Stimulated activated CD8-positive, alpha-beta memory T cell treated with anti-CD3 and anti-CD28 coated beads, Interleukin-4, amount 100 ng/mL, for 1 hour (primary cell): ENCODE measurements at places on chromosomes 4 and X.

DNA sequence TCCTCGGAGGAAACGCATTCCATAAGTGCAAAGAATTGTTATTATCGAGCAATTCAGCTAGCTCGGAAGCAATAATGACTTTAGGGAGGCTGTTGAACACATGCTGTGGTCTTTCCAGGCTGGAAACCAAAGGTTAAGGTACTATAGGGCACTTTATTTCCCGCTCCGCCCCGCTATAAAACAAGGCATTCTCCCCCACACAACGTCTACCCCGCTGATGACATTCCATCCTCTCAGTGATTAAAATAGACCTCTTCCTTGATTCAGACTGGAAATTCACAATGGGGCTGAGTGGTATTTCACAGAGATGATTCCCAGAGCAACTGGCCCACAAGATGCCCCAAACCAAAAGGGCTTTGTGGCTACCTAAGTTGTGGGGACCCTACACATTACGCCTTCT is 196.4 kb downstream of the STIM2 start:
- DNase-seq, result no peak

DNA sequence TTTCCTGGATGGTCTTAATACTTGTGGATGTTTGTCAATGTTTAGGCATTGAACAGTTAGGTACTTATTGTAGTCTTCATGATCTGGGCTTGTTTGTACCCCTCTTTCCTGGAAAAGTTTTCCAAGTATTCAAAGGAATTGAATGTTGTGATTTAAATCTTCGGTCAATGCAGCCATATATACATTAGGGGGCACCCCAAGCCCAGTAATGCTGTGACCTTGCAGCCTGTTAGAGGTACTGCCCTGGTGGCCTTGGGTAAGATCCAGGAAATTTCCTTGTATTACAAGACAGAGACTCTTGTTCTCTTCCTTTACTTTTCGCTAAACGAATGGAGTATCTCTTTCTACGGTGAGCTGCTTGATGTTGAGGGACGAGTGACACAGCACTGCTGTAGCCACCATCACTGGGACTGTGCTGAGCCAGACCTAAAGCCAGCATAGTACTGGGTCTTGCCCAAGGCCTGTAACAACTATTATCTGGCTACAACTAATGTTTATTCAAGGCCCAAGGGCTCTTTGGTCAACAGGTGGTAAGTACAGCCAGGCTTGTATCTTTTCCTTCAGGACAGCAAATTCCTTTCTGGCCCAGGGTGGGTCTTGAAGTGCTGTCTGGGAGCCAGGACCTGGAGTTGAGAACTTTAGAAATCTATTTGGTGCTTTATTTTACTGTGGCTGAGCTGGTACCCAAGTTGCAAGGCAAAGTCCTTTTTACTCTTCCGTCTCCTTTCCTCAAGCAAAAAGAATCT is 118.3 kb upstream of the ATOH1 start:
- DNase-seq, result no peak

GRCh38 chrX:22527302-22527701 is 254.6 kb downstream of the CBLL2 start:
- no peak for DNase-seq

DNA sequence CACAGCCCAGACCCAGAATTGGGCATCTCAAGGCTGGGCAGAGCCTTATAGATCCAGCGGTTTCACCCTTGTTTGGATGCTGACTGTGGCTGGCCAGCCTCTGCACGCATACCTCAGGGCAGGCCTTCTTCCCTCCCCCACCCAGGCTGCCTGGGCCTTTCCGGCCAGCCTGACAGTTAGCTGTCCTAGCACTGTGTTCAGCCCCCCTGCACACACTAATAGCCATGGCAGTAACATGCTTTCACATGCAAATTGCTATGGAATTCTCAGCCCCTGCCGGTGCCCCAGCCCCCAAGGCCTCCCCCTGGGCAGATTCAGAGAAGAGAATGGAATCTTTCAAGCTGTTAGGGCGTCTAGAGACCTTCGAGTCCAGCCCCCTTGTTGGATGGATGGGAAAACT is 17.7 kb downstream of the EFNB1 start:
- no peak for DNase-seq

GRCh38 chr4:55386073-55386472 is 9.7 kb upstream of the TMEM165 start:
- DNase-seq, result no peak

DNA sequence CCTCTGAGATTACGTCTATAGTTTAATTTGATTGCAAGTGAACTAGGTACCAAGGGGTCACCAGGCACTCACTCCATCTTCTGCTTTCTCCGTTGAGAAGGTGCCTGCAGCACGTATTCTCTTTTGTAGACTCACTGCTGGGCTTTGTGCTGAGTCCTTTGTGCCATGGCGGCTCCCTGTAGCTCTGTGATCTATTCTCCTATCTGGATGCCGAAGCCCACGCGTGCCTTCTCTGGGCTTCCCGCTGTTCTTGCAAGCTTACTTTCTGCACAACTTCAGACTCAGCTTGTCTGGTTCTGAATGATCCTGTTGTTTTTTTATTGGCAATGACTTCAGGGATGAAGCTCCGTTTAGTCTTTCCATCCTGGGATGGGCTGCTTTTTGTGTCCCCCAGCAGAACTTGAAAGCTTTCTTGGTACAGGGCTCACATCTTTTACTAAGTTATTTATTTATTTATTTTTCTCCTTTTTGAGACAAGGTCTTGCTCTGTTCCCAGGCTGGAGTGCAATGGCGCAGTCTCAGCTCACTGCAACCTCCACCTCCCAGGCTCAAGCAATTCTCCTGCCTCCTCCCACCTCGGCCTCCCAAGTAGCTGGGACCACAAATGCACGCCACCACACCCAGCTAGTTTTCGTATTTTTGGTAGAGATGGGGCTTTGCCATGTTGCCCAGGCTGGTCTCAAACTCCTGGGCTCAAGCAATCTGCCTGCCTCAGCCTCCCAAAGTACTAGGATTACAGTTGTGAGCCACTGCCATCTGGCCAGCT is 100.9 kb upstream of the NKX1-1 start:
- DNase-seq, result no peak

GRCh38 chr4:55546506-55546755 is 278 bp downstream of the CLOCK start:
- no peak for DNase-seq

- DNase-seq, result no peak
Observed at GRCh38 chr4:37758226-37758625, 68.3 kb upstream of the PGM2 start.
